CD8-positive, alpha-beta memory T cell (primary cell): ENCODE measurements at places on chromosomes 11 and 22. TPM values are rescaled to one million over a fixed set of nuclear protein-coding genes. Genes with fewer than 3 reads are reported as not detected.

GRCh38 chr11:92826136-92826535 is 143.3 kb upstream of the MTNR1B start:
- DNase-seq = no peak

DNA sequence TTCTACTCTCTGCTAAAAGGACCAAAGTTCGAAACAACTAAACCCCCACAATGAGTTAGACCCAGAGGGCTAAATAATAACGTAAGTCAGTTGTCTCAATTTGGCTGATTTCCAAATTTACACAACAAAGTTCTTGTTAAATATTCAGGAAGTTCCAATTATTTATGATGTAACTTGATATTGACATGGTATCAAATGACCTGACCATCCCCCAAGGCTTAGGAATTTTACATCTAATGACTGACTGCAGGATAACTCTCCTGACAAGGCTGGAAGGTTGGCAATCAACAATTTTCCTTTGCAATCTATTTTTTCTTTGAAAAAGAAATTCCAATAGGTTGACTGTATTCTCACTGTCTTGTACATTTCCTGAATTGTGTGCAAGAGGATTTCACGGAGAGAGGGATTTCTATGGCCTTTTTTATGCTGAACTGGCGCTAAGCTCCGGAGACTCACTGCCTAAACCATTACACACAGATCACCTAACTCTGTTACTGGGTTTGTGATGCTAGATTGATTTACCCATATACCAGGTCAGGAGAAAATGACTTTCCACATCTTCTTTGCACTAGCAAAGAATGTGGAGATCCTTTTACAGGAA is 9.6 kb upstream of the CDON start:
- DNase-seq = no peak

OR4D9 gene
- not detected for polyA plus RNA-seq

DNA sequence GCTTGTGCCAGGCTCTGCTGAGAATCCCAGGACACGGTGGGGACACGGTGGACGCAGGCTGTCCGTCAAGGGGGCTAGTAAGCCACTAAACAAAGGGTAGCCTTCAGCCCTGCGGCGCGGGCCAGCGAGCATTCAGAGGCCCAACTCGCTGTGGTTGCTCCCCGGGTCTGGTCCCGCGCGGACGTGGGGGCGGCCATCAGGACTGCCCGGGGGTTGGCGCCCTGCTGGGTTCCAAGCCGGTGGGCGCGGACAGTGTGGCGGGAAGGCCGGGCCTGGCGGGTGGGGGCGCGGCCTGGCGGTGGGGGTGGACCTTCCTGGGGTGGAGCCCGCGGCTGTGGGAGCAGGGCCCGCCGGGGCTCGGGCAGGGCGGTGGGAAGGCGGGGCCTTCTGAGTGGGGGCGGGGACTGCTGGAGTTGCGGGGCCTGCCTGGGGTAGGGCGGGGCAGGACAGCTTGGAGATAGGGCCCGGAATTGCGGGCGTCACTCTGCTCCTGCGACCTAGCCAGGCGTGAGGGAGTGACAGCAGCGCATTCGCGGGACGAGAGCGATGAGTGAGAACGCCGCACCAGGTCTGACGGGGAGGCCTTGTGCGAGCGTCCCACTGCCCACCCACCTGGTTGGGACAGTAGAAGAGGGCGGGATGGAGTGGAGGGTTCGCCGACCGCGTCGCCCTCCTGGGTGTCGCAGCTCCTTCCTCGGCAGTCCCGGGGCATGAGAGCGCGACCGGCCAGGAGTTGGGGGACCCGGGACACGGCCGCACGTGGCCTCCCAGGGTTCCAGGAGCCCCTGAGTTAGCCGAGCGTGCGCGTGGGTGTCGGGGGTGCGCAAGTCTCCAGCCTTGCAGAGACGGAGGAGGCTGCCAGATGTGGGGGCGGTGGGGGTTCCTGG is at the start of gene SERHL2:
Gene SERHL2, plus strand, starts transcription at position 482 of the 887 bp plus-strand sequence. Its CDS starts 65 bp downstream, at position 547.
- peak; percentile 75 for DNase-seq

DNA sequence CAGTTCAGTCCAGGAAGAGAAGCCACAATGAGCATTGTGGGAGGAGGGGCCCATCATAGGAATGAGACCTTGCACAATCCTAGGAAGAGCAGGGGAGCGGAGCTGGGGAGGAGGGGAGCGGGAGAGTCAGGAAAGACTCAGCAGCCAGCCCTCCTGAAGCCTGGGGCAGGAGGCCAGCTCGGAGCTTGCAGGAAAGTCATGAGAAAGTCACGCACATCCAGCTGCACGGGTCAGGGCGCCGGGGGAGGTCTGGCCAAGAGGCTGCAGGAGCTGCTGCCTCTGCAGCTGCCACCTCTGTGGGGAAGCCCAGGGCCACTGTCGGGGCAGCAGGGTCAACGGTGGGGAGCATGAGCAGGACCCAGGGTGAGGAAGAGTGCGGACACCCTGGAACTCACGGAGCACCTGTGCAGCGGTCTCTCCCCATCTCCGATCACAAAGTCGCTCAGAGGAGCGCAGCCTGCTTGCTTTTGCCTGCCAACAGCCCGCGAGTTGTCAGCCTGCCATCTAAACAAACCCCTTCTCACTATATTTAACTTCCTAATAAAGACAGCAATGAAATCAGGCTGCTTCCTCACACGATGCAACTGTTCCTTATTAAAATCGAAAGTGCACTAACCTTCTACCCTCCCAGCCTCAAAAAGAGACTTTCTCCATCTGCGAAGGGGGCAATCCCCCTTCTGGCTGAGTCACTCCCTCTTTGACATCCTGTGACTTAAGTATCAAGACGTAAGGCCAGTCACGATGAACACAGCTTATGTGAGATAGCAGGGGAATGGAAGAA is 52.9 kb upstream of the RTL6 start:
- no peak for DNase-seq

DNA sequence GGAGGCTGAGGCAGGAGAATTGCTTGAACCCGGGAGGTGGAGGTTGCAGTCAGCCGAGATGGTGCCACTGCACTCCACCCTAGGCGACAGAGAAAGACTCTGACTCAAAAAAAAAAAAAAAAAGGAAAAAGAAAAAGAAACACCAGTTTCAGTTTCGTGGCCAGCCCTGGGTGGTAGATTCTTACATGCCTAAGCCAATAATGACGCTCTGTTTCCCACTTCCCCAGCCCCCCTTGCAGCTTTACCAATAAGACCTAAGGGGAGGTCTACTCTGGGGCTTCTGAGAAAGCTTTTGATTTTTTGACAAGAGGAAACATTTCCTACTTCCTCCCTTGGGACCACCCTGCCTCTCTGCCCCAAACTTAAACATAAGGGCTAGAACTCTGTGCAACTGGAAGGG is 30.0 kb upstream of the PTPRJ start:
- peak; percentile 40 for DNase-seq

- no peak for DNase-seq
Observed at GRCh38 chr11:47372422-47372821, 5.9 kb downstream of the SPI1 start.

- no peak for DNase-seq
Observed at GRCh38 chr11:42824067-42824466, 487.7 kb upstream of the API5 start.

- no peak for DNase-seq
Observed at GRCh38 chr11:69912161-69912910, 93.1 kb upstream of the FGF3 start.

DNA sequence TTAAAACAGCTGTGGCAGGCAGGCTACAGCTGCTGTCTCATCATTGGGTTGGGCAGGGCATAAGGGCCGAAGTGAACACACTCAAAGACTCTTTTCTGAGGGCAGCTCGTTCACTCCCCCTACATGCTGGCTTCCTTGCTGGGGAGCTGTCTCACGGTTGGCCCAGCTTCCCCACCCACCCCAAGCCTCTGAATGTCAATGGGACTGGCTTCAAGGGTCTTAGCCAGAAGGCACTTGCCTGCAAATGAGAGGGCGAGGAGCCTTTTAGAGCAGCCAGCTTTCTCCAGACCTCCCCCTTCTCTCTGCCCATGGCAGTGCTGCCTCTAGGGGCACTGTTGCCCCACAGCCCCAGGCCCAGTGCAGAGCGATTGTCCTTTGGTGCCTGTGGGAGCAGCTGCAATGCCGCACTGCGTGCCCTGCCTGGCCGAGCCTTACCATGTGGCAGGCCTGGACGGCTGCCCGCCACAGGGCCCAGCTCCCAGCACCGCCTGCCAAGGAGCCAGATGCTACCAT is 94.7 kb upstream of the RASSF10 start:
- DNase-seq = no peak

MRGPRE gene
- polyA plus RNA-seq = not detected

GAS2 gene
- polyA plus RNA-seq = 3.5 TPM

GRCh38 chr11:74533421-74533820 is 39.9 kb upstream of the LIPT2 start:
- DNase-seq = no peak

MICALL1 gene
- polyA plus RNA-seq = 7.2 TPM

MEI1 gene
- polyA plus RNA-seq = 150 TPM

- DNase-seq = no peak
Observed at GRCh38 chr22:17164392-17165024, 5.4 kb upstream of the HDHD5 start.

DNA sequence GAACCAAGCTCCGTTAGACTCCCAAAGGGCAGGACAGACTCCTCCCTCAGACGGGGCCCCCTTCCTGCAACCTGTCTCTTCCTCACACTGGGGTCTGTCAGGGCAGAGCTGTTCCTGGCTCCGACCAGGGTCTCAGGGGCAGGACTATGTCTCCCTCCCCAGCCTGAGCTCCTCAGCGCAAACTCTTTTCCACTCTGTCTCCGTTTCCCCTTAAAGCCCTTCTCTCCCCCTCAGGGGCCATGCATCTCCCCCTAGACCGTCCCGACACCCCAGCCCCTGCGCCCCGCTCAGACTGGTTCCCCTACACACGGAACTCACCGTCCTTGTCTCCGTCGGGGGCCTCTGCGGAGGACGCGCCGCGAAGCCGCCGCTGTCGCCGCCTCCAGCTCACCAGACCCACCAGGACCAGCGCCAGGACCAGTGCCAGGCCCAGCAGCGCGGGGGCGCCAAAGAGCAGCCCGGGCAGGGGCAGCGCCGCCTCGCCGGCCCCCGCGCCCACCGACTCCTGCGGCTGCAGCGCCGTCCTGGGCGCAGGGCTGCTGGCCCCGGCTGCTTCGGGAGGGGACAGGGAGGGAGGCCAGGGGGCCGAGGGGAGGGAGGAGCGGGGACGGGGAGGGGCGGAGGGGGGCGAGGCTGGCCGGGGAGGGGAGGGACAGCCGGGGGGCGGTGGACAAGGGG is 684 bp downstream of the TNFRSF13C start:
- peak; percentile 78 for DNase-seq

DNA sequence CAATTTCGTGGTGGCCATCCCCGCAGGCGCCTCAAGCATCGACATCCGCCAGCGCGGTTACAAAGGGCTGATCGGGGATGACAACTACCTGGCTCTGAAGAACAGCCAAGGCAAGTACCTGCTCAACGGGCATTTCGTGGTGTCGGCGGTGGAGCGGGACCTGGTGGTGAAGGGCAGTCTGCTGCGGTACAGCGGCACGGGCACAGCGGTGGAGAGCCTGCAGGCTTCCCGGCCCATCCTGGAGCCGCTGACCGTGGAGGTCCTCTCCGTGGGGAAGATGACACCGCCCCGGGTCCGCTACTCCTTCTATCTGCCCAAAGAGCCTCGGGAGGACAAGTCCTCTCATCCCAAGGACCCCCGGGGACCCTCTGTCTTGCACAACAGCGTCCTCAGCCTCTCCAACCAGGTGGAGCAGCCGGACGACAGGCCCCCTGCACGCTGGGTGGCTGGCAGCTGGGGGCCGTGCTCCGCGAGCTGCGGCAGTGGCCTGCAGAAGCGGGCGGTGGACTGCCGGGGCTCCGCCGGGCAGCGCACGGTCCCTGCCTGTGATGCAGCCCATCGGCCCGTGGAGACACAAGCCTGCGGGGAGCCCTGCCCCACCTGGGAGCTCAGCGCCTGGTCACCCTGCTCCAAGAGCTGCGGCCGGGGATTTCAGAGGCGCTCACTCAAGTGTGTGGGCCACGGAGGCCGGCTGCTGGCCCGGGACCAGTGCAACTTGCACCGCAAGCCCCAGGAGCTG is 24.8 kb downstream of the ADAMTS15 start:
- no peak for DNase-seq

DNA sequence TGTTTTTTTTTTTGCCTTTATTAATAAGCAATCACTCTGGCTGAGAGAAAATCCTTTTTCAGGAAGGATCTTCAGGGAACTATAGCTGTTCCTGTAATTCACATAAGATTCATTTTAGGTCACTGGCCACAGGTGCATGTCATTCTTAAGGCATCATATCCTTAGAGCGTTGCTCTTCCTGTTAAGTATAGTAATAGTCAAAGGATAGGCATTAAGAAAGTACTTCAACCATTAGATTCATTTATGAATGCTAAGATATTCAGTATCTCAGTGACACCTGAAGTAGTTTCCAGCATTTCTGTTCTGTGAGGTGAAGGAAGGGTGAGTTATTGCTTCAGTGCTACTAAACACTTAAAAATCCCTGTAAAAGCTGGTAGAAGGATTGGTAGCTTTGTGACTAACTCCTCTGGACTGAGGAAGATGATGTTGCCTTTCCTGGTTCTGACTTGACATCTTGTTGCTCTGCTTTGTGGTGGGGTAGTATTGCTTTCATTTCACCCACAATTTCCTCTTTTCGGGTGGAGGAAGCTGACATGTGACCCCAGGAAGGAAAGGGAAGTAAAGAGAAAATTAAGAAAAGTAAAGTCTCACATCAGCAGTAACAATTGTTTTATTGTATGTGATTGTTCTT is 34.7 kb downstream of the RNF169 start:
- DNase-seq = no peak

DNA sequence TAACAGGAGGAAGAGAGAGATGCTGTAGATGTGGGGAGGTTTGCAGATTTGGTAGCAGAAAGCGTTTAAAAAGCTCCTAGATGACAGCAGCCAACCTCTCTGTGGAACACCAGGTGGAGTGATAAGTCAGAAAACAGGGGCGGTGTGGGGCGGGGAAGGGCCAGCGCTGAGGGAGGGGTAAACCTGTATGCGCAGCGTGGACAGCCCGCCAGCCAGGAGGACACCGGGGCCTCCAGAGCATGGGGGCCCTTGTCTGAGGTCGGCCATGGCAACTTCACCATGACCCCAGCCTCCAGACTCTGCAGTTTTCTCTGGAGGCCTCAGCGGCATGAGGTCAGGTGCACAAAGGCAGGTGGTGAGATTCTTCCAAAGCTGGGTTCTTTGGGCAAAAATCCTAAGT is 423.7 kb downstream of the BRD1 start:
- DNase-seq = no peak

GRCh38 chr22:39847477-39847876 is 46.1 kb downstream of the ENTHD1 start:
- DNase-seq = no peak

TEX12 gene
- polyA plus RNA-seq = not detected

TBX10 gene
- not detected for polyA plus RNA-seq

CCDC81 gene
- polyA plus RNA-seq = 0.26 TPM

- no peak for DNase-seq
Observed at GRCh38 chr11:69880826-69881445, 61.7 kb upstream of the FGF3 start.

GRCh38 chr11:98277251-98277912 is 743.4 kb upstream of the CNTN5 start:
- DNase-seq = no peak

- no peak for DNase-seq
Observed at GRCh38 chr22:42651134-42651533, 1.9 kb upstream of the CYB5R3 start.

TMEM135 gene
- polyA plus RNA-seq = 5.9 TPM

TSPAN18 gene
- 15.1 TPM for polyA plus RNA-seq

DNA sequence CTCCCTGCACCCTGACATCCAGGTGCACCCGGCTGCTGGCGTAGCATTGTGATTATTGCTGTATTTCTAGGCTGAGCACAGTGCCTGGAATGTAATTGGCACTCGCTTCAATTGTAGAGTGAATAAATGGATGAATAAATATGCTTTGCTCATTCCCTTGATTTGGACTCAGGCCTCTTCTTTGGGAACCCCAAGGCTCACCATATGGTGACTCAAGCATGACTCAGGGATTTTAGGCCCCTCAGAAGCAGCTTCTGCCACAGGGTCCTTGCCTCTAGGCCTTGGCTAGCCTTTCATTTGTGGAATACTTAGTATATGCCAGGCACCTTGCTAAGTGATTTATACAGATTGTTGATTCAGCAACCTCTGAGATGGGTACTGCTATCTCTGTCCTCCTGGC is 78.9 kb downstream of the GRIK4 start:
- DNase-seq = no peak
